ENCODE measurements at places on chromosomes 1 and 21.

GRCh38 chr21:40680311-40680710 is 166.6 kb downstream of the DSCAM start:
- no peak for DNase-seq

DNA sequence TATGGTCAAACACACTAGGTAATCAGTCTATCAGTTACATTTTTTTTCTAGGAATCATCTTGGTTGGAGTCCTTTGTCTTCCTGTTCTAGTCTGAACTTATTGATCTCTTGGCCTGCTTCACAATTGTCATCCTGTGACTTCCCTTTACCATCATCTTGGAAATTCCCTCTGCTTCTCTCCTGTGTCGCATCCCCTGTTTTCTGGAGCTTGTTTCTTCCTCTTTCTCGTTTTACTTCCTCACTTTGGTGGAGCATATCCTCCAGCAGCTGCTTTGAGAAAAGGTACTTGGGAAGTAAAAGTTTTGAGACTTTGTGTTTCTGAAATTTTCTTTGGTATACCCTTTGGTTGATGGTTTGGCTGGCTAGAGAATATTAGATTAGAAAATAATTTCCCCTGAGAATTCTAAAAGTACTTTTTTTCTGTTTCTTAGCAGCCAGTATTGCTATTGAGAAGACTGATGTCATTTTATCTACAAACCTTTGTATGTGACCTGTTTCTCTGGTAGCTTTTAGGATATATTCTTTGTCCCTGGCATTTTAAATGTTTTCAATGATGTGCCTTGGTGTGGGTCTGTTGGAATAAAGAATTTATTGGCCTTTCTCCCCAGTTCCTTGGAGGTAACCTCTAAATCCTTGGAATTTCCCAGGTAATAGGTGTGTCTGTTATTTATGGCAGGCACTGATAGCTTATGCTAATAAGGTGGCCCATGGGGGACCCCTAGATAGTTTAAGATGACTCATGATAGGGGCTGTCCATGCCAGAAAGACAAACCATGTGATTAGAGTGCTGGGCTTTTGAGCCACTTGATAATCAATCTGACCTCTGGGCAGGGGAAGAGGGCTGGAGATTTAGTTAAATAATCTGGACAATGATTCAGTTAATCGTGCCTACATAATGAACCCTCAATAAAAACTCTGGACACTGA is 6.1 kb upstream of the MYCL start:
- DNase-seq, result no peak

DNA sequence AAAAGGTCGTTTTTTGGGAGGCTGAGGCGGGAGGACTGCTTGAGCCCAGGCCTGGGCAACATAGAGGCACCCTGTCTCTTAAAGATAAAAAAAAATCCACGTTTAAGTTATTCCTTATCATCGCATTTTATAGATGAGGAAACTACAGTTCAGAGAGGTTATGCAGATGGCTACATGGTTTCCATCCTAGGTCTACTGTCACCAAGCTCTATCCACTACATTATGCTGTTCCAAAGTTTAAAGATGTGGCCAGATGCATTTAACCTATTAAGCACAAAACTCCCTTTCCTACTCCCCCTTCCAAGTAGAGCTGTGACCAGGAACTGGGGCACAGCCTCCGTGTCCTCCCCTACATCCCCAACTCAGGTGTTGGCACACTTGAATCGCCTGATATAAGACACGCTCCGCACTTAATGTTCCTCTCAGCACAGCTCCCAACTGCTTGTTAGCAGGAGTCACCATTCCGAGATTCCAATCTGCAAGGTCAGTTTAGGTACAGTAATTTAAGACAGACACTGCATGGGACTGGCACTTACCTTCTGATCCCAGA is 1.3 kb downstream of the TAF5L start:
- no peak for DNase-seq

DNA sequence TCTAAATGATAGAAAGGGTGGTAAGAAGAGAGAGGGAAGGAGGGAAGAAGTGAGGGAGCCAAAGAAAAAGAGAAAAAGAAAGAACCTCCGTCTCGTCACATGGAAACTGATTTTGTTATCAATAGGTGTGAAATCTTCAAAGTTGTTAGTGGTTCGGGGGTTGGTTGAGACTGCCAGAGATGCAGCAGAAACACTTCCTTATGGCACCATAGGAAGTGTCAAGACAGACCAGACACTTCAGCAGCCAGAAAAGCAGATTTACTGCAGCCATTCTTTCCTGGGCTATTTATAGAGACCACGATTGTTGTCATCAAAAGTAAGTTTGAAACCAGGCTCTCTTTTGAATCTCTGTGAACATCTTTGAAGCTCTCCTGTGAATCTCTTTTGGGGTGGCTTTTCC is 150.5 kb downstream of the PLPPR5 start:
- DNase-seq, result no peak

GRCh38 chr1:219171192-219171935 is 2.3 kb upstream of the LYPLAL1 start:
- no peak for DNase-seq

DNA sequence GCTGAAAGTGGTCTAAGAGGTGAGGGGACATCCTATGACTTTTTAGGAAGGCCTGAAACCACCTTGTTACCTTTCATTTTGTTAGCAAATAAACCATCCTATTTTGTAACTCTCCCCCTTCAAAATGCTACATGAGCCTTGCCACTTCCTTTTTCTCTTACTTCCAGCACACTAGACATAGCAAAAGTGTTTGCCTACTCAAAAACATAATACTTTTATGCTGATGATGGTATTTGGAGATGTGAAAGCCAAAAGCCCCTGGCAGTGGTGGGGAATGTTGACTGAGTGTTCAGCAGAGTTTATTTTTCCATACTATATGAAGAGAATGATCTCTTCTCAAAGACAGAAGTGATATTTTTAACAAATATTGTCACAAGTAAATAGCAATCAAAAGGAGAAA is 134.2 kb downstream of the EDEM3 start:
- DNase-seq, result no peak

- DNase-seq, result no peak
Measured at GRCh38 chr1:69191335-69191734, 376.4 kb upstream of the LRRC7 start.

DNA sequence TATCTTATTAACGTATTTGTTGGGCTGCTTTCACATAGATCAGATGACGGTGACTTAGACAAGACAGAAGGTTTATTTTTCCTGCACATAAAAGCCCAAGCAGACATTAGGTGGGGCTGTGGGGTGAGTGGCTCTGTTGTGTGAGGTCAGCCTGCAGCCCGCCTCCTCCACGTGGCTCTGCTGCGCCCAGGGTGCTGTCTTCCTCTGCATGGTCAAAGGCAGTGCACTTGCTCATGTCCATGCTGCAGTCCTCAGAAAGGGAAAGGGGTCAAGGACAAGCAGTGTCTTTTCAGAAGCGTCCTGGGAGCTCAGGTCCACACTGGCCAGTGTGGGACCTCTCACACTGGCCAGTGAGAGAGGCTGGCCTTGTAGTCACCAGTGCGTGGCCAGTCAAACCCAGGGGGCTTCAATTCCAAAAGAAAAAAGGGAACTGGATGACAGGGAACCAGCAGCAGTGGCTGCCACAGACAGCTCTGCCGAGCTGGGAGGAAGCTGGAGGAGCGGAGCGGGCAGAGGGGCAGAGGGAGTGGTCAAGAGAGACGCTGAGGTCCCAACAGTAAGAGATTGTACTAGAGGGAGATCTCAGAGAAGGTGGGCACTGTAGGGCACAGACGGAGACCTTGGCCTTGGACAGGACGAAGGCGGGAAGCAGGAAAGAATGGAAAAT is 35.9 kb upstream of the SLC45A1 start:
- no peak for DNase-seq

DNA sequence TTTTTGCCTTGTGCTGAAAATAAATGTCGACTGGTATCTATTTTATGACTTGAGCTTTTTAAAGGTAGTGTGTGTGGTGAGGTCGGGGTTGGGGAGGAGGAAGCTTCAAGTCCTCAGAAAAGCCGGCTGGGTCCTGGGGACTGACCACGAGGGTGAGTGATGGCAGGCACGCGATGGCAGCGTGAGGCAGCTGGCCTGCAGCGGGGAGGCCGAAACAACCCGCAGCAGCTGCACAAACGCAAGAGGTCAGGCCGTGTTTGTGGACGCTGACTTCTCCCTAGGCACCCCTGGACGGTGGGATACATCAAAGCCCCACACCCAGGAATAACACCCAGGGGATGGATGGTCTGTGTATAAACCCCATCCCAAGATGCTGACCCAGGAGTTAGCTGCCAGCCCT is 51.4 kb downstream of the ZBTB18 start:
- no peak for DNase-seq

DNA sequence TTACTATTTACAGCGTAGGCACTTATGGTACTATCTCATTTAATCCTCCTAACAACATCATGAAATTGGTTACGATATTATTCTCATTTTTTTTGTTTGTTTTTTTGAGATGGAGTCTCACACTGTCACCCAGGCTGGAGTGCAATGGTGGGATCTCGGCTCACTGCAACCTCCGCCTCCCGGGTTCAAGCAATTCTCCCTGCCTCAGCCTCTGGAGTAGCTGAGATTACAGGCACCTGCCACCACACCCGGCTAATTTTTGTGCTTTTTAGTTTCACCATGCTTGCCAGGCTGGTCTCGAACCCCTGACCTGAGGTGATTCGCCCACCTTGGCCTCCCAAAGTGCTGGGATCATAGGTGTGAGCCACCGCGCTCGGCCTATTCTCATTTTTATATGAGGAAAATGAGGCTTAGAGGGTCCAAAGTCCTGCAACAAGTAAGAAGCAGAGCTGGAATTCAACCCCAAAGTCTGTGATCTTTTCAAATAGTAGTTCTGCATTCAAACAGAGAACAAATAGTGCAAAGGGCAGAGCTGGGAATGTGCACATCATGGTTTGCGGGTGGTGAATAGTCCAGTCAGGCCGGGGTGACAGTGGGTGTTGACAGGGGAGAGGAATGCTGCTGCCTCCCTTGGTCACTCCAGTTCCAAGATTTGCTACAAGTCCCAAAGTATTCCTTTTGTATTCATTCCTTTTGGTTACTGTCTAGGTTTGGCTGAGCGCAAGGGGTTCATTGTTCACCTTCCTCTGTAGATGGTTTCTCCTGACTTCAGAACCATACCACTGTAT is 4.6 kb downstream of the PRUNE1 start:
- no peak for DNase-seq

- no peak for DNase-seq
Measured at GRCh38 chr1:211944733-211945500, 90.4 kb downstream of the INTS7 start.

DNA sequence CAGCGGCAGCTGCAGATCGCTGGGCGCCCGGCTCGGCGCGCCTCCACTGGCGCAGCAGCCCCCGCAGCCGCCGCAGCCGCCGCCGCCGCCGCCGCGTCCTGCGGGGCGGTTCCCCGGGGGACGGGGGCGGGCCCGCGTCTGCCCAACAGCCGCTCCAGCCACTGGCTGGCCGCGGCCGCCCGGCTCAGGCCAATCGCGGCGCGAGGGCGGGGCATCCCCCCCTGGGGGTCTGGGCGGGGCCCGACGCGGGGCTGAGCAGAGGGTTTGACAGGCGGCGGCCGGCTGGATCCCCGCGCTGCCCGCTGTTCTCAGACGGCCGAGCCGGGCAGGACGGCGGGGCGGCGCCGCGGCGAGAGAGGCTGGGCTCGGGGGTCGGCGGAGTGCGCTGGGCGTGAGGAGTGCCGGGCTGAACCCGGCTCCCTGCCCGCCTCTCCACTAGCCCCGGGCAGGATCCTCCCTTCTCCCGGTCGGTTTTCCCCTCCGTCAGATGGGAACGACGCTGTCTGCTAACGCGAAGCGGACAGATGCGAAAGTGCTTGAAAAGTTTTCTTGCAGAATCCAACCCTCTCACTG is at the start of gene GLIS1:
TSS of gene GLIS1 (minus strand) at position 56 of the 573 bp plus-strand sequence. CDS start 1,100 bp downstream, outside the sequence.
- peak; percentile 76 for DNase-seq

GRCh38 chr1:65431111-65431705 is 10.7 kb downstream of the LEPR start:
- DNase-seq, result no peak

- DNase-seq, result no peak
Measured at GRCh38 chr1:143680304-143680703, 291.5 kb downstream of the FAM72C start.

GRCh38 chr1:217876896-217877295 is 245.8 kb downstream of the SPATA17 start:
- no peak for DNase-seq

DNA sequence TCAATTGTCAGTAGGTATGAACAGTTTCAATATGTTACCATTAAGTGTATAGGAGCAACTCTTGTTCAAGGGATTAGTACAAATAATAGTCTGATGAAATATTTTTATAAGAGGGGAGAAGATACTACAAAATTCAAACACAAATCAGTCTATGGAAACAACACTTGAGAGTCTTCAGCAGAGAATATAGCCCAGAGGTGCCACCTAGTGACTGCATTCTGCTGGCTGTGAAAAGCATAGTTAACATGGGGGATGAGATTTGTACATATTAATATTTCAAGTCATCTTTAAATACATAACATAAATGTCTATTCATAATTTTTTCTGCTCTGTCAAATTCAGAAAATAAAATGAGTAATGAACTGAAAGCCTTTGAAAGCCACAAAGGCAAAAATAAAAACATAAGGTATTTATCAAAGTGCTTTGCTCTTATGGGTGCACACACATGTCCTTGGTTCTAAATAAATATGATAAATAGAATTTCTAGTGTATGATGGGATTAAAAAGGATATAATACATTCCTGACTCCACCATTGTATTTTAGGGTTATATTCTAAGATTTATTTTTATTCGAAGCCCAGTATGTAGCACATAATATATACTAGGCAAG is 440.9 kb upstream of the ZRANB2 start:
- peak; percentile 2 for DNase-seq

DNA sequence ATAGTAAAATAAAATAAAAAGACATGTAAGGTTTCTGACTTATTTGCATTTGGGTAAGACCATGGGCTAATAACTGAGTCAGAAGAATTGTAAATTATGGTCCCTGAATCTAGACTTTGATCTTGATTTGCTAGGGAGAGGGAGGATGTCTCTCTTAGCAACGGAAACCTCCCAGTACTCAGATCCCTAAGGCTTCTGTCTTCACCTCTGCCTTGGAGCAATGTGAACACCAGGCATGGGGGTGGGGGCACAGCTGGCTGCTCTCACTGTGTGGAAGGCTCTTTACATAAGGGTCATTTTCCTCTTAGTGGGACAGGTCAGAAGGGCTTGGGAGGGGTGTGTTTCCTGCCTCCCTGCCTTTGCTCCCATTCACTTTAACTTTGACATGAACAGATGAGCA is 17.0 kb upstream of the TMEM54 start:
- no peak for DNase-seq

DNA sequence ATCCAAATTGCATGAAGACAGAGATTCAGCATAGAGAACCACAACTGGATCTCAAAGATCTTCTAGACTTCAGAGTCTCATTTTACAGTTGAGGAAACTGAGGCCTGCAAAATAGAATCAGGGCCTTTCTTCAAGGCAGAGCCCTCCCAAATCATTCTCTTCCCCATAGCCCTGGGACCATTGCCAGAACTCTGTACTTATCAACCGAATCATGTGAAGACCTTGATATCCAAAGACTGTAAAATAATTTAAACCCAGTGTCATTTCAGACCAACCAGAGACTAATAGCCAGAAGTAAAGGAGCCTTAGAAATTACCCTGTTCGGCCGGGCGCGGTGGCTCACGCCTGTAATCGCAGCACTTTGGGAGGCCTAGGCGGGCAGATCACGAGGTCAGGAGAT is 90.1 kb downstream of the DTL start:
- no peak for DNase-seq

All from right renal cortex interstitium (tissue), 3 donors.